Lower lobe of right lung (tissue), 2 donors: ENCODE measurements at places on chromosomes 4 and X.

DNA sequence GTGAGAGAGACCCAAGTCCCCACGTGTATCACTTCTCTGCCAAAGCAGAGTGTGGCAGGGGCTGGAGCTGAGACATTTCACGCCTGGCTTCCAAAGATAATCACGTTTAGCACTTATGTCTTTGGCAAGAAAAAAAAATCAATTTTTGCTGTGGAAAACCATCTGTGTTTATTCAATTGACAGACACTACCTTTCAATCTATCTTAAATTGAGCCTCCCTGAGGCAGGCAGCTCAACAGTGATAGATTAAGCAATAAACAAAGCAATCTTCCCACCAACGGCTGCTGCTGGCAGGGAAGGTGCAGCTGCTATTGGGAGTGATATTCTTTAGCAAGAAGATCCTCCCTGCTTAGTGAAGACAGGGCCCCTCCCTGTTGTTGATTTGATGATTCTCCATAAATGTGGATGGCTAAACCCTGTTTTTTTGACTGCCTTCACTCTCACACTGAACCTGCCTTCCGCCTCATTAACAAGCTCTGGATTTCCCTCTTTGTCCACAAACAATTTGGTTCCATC, 11.6 kb upstream of the MAGEB17 start:
- H3K4me3 ChIP-seq = no peak overlapping the region
- no peaks in the 10 kb centered on the region for H3K36me3 ChIP-seq
- no peaks in the 10 kb centered on the region for H3K4me1 ChIP-seq
- no peak overlapping the region for H3K27ac ChIP-seq

GRCh38 chr4:84238247-84239090, 260.6 kb downstream of the NKX6-1 start:
- no peak for DNase-seq

- H3K4me3 ChIP-seq = no peak overlapping the region
- no peak overlapping the region for H3K27ac ChIP-seq
- peaks cover 2% of the 10 kb centered on the region for H3K4me1 ChIP-seq
These were observed 3.8 kb upstream of the CENPC start for GRCh38 chr4:67549123-67549522.

GRCh38 chrX:101206471-101206870, 13.1 kb upstream of the DRP2 start:
- no peaks in the 10 kb centered on the region for H3K27me3 ChIP-seq
- no peak overlapping the region for H3K27ac ChIP-seq
- H3K36me3 ChIP-seq = no peaks in the 10 kb centered on the region
- no peak for DNase-seq

DNA sequence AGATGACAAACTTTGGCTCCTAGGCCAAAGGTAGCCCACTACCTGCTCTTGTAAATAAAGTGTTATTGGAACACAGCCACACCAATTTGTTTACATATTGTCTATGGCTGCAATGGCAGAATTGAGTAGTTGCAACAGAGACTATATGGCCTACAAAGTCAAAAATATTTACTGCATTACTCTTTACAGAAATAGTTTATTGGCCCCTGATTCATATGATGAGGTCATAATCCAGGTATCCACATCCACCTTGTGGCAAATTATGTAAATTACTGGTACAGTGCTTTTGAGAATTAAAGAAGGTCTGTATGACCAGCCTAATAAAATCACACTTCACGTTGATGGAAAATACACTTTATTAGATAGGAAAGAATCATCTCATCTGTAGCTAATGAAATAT, 337.0 kb upstream of the DDX53 start:
- no peaks in the 10 kb centered on the region for H3K36me3 ChIP-seq
- DNase-seq = no peak
- no peaks in the 10 kb centered on the region for H3K27me3 ChIP-seq
- no peak overlapping the region for H3K27ac ChIP-seq
- H3K4me3 ChIP-seq = no peak overlapping the region

DNA sequence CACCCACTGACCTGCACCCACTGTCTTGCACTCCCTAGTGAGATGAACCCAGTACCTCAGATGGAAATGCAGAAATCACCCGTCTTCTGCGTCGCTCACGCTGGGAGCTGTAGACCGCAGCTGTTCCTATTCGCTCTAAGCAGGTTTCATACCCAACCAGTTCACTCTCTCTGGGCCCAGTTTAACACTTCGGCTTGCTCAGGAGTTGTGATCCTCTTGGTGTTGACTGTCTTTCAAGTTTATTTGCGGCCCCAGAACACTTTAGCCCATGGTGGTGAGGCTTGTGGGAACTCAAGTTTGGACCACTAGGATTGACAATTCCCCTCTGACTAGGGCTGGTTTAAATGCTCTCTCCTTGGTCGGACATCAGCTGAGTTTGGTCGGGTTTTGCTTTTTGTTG, 147.0 kb downstream of the DACH2 start:
- no peaks in the 10 kb centered on the region for H3K4me1 ChIP-seq
- H3K27me3 ChIP-seq = no peaks in the 10 kb centered on the region
- no peaks in the 10 kb centered on the region for H3K36me3 ChIP-seq
- no peak for DNase-seq
- no peak overlapping the region for H3K4me3 ChIP-seq

GRCh38 chr4:94135701-94136100, 72.0 kb upstream of the SMARCAD1 start:
- H3K4me3 ChIP-seq = no peak overlapping the region
- no peaks in the 10 kb centered on the region for H3K36me3 ChIP-seq
- no peak overlapping the region for H3K27ac ChIP-seq
- H3K4me1 ChIP-seq = no peaks in the 10 kb centered on the region
- DNase-seq = no peak

DNA sequence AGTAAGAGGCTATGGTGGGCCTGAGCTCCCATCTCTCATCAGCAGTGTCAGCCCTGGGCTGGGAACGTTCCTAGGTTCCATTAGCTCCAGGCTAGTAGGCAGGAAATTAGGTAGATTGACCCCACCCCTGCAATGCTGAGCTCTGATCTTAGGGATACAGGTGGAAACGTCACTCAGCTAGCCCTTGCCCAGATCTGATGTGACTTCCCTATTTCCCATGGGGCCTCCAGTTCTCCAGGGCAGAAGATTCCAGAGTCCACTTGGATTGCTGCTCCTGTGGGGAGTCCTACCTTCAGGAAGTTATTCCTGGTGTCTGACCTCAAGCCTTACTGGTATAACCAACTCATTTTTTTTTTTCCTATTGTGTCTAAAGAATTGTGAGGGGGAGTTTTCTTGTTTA, 81.1 kb downstream of the EFNB1 start:
- no peak for DNase-seq
- H3K4me1 ChIP-seq = no peaks in the 10 kb centered on the region
- H3K4me3 ChIP-seq = no peak overlapping the region
- no peak overlapping the region for H3K27ac ChIP-seq
